Nucleus accumbens (tissue), 56 donors: ENCODE measurements at places on chromosomes 13 and 19.

- DNase-seq = no peak
Measured at GRCh38 chr19:35213663-35214632, 14.6 kb downstream of the FAM187B start.

DNA sequence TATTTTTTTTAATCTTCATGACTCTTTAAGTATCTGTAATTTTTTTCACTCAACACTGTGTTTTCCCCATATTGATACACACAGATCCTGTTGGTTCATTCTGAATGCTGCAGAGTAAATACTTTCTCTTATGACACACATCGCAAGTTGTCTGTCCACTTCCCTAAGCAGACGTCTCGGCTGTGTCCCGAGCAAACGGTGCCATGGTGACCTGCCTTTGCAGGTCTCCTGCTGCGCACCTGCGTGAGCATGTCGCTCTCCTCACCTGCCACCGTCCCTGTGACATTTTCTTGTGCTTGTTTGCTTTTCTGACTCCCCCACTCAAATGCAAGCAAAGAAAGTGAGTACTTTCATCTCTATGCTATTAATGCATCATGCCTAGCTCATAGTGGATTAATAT is 57.8 kb downstream of the CCDC70 start:
- no peak for DNase-seq

GRCh38 chr19:30653646-30654386 is 281.6 kb downstream of the ZNF536 start:
- DNase-seq = no peak

DNA sequence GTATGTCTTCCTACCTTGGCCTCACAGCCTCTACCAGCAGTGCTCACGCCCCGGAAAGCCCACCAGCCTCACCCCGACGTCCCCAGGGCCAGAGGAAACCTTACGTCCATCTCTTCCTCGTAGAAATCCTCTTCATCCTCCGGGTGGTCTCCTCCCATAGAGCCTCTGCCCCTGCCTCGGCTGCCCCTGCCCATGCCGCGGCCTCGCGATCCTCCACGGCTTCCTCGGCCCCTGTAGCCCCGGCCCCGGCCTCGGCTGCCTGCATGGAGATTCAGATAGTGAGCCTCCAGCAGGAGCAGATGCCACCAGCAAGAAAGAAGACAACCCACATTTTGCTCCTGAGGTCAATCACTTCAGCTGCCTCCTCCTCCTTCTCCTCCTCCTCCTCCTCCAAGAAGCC is 27.3 kb downstream of the ZC3H4 start:
- DNase-seq = no peak

DNA sequence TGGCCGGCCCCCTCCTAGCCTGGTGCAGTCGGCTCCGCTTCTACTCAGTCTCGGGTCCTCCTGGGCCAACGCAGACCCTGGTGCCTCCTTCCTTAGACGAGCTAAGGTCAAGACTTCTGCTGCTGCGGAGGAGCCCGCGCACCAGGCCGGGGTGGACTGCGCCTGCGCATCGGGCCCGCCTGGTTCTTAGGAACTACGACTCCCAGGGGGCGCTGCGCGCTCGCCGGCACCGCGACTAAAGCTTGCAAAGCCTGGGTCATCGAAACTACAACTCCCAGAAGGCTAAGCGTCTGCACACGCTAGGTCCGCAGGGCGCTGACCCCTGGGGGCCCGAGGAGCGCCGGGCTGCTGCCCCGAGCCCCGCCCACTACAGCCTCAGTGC is at the start of gene ZNF835:
ZNF835 (minus strand) TSS at position 145 of the 382 bp plus-strand sequence. CDS start 6,559 bp downstream, outside the sequence.
- peak; percentile 90 for DNase-seq

- no peak for DNase-seq
Measured at GRCh38 chr13:48492096-48492440, 40.8 kb downstream of the RCBTB2 start.

GRCh38 chr13:96052656-96053002 is 572 bp downstream of the UGGT2 start:
- DNase-seq = no peak

GRCh38 chr19:43534305-43534815 is 1.4 kb downstream of the ZNF575 start:
- DNase-seq = no peak

DNA sequence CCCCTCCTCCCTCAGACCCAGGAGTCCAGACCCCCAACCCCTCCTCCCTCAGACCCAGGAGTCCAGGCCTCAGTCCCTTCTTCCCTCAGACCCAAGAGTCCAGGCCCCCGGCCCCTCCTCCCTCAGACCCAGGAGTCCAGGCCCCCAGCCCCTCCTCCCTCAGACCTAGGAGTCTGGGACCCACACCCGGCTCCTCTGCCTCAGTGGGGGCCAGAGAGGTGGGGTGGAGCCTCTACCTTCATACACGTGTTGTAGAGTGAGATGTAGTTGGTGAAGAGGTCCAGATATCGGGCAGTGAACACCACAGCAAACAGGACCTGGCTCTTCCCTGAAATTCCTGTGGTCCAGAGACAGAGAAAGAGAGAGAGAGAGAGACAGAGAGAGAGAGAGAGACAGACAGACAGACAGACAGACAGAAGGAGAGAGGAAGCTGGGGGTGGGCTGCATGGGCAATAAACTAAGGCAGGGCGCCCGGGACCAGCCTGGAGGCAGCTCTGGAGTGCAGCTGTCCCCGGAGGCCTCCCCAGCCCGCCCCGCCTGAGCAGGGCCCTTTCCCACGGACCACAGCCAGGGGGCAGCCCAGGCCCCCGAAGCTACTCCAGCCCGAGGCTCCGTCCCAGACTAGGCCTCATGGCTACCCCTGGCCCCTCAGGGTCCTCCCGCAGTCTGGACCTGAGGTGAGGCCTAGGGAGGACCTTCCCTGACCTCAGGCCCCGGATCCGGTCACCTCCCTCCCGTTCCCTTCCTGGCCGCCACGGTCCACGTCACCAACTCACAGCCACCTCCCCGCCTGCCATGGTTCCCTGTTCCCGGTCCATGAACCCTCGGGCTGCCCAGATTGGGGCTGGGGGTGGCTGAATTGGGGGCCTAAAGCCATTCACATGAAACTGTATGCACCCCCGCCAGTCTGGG is 907 bp downstream of the KDELR1 start:
- no peak for DNase-seq

GRCh38 chr13:92967923-92968322 is 258.7 kb upstream of the GPC6 start:
- DNase-seq = no peak

DNA sequence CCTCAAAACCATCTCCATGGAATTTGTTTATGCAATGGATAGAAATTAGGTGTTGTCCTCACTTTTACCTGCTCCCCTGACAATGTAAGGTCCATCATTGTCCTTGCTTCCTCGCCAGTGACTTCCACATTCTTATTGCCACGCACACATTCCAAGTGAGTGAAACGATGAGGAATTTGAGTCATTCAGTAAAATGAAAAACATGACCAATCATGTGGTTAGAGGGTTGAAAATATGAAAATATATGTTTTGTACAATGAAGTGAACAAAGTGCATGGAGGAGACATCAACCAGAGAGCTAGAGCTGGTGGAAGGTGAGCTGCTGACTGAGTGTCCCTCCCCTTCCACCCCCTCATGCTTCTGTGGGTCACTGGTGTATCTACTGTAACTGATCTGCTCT is 91.7 kb downstream of the ATP8A2 start:
- no peak for DNase-seq

DNA sequence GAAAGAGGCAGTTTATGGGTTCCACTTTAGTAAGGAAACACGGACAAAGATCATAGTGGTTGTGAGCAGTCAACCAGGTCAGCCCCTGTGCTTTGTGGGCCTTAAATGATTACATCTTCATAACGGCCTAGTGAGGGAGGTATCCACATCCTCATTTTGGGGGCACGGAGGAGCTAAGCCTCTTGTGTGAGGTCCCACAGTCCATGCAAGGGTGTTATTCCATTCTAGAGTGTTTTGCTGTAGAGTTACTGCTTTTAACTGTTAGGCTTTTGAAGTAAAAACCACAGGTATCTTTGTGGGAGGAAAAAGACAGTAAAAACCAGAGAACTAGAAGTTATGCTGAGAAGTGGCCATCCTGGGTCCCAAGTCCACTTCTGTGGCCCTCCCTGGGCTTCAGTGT is 4.0 kb downstream of the NOP53 start:
- no peak for DNase-seq

DNA sequence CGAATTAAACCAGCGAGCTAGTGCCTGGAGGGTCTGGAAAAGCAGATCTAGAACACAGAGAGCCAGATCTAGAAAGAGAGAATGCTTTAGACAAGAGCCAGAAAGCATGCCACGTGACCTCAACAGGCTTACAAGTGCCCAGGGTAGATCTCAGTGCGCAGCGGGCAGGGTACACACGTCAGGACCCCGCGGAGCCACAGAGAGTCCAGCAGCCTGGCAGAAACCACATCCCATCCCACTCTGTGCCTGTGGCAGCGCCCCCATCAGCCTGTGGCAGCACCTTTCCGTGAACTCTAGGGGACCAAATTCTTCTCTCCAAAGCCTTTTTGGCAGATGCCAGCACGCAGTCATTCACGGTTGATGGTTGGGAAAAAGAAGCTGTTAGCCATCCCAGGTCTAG is 5.9 kb downstream of the ARHGEF1 start:
- DNase-seq = no peak

DNA sequence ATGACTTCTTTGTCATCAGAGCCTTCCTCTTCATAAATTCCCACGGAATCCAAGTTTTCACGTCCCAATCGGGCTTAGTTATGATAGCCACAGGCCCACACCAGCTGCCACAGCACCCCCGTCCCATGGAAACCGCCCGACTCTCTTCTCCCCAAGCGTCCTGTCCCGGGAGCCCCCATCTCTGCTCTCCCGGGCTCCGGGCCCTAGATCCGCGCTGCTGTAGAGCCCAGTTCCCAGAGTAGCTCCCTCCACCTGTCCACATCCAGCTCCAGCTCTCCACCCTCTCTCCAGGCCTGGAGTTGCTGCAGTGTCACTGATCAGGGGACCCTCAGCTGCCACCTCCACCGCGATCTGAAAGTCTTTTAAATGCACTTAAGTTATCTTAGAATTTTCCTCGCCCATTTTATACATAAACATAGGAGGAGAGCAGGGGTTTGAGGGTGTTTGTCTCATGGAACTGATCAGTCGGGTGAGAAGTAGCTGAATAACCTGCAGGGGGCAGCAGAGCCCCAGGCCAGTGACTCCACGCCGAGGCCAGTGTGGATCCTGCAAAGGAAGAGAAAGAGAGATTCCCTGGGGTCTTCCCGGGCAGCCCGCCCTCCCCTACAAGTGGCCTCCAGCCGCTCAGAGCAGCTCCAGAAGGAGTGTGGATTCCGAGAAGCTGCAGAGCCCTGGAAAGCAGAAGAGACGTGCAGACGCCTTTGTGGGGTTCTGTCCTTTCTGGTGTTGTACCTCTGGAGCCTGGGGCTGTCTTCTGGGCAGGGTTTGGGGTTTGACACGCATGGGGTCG is 1.1 kb upstream of the ZNF763 start:
- DNase-seq = peak; percentile 72

DNA sequence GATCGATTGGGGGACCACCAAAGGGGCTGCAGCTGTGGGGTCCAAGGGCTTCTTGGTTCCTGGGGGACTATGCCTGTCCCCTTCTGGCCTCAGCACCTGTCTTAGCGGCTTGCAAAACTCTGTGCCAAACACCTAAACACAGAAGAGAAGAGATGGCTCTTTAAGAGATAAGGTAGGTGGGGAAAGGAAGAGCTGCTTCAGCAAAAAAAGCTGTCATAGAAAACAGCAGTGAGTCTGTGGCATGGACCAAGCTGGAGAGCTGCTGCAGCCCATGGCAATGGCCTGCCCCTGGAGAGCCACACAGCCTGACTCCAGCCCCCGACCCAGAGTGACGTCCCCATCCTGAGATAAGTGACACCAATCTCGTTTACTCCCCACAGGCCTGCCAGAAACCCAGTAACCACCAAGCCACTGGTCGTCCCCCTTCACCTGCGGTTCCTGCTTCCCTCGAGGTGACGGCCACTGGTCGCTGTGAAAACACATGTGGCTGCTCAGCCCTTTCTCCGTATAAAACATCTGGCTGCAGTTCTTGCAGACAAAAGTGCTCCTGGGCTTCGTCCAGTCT is 25.0 kb upstream of the NAPA start:
- DNase-seq = no peak

DNA sequence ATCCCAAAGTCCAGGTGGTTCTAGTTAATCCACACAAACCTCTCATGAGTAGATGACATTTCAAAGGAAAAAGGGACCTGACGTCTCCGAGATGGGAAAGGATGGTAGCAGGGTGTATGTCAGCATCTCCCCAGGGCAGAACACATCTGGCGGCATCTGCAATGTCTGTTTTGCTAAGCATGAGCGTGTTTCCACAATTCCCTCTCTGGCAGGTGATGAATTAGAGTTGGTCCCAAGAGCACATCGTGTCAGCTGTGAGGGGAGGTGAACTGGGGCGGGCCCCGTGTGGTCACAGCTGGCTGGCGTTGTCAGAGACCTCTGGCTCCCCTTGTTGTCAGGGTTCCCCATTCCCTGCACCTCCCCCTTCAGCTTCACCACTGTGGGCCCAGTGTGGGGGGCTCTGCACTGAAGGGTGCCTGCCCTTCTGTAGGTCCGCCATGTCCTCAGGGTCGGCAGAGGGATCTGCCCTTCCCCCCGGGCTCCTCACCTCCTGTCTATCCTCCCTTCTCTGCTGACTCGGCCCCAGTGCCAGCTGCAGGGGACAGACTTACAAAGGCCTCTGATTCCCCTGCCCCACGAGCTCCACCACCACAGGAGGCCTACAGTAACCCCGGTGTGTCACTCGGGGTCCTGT is 58.2 kb downstream of the CDADC1 start:
- DNase-seq = no peak

DNA sequence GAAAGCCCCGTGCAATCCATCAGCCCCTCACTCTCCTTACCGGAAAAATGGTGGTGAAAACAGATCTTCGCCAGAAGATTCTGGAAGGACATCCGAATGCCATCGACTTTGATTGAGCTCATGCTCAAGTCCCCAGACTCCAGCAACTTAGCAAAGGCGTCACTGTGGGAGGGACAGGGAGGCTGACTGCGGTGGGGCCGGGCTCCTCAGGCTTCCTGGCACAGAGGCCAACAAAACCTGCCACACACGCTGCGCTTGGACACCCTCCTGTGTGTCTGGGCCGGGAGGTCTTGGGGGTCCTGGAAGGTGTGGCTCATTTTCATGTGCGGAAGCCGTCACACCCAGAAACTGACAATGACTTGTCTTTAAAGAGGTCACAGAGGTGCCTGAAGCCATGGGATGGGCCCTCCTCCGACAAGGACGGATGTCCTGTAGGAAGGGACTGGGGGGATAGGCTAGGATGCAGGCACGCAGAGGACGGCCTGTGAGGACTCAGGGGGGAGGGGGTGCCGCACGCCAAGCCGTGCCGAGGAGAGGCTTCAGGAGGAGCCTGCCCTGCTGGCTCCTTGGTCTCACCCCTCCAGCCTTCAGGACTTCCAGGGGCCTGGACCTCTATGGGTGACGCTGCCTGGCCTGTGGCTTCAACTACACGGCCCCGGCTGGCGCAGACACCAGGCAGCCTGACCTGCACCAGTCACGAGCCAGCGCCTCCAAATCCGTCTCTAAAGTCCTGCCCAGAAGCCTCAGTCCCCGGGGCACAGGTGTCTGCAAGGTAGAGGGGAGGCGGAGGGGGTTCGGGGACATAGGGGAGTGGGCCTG is 12.5 kb downstream of the IZUMO4 start:
- DNase-seq = no peak

- DNase-seq = no peak
Measured at GRCh38 chr13:80462567-80462966, 121.6 kb upstream of the SPRY2 start.

DNA sequence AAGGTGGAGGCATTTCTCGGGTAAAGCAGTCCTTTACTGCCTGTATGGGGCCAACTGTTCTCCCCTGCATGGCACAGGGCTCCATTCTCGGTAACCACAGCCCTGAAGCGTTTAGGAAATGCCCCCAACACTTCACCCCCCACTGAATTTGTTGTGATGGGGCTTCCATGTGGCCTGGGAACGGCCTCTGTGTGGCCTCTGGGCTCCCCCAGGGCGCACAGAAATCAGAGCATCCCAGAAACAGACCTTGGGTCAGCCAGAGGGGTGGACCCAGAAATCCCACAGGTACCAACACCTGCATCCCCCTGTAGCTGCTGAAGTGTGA is 153.7 kb upstream of the VSTM2B start:
- DNase-seq = no peak
